ENCODE measurements at places on chromosomes 16 and 17. TPM values are rescaled to one million over a fixed set of nuclear protein-coding genes. Genes with fewer than 3 reads are reported as not detected.

- no peaks in the 10 kb centered on the region for H3K4me1 ChIP-seq
- DNase-seq, result no peak
- H3K27ac ChIP-seq, result no peak overlapping the region
These were observed 72.5 kb downstream of the RBFOX1 start for GRCh38 chr16:7405166-7405565.

DNA sequence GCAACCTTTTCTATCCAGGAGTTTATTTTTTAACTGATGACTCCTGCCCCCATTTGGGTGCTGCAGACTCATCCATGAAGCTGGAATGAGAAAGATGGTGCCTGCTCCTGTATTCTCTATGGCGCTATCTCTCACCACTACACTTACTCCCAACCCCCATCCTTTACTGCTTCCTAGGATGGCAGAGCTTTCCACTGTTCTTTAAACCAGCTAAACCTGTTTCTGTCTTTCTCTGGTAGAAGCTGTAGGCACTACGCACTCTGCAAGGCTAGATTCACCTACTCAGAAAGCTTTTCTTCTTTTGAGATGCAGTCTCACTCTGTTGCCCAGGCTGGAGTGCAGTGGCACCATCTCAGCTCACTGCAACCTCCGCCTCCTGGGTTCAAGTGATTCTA, 47.0 kb downstream of the ADAMTS18 start:
- no peak overlapping the region for H3K4me3 ChIP-seq
- H3K27me3 ChIP-seq, result peaks cover 1% of the 10 kb centered on the region
- H3K4me1 ChIP-seq, result no peaks in the 10 kb centered on the region

DNA sequence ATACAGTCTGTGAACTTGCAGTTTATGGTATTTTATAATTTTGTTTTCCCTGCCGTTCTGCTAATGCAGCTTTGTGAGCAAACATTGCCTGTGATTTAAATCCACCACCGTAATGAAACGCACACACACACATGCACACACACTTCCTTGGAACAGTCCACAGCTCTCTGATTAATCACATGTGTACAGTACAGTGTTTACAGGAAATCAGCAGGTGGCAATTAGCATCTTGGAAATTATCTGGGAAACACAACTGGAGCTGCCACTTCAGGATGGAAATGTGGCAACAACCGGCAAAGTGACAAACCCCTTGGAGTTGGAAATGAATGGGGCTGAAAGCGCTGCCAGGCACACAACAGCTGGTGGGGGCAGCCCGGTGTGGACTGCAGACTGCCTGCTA, 12.9 kb upstream of the ZKSCAN2 start:
- H3K36me3 ChIP-seq, result 0 out of 2 replicates have a peak, but pooled peaks cover 5% of the 10 kb centered on the region
- H3K4me3 ChIP-seq, result no peak overlapping the region
- H3K27me3 ChIP-seq, result no peaks in the 10 kb centered on the region
- H3K27ac ChIP-seq, result no peak overlapping the region
- no peaks in the 10 kb centered on the region for H3K4me1 ChIP-seq

VWA3A gene
- total RNA-seq, result not detected

C16orf96 gene
- 0.05 TPM for total RNA-seq

DNA sequence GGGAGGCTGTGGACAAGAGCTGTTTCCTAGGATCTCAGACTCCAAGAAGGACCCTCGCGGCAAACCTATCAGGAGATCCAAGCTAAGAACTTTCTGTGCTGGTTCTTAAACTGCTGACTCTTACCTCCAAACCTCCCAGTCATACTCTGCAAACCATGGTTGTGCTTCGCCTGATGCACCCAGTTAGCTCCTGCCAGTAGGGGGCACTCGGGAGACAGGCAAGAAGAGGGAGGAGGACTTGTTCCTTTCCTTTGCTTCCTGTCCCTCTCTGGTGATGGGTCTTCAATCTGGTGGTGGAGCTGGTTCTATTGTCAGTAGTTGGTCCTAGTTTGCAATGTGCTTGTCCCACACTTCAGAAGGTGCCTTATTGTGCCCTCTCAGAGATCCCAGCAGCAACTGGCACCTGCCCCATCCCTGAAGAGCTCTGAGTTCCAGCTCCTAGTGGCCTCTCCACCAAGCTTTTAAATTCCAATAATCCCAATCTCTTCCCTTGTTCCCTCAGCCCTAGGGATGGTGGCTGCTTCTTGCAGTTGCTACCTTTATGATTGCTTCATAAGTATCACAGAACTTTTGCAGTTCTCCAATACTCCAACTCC, 113.5 kb upstream of the RPL38 start:
- no peaks in the 10 kb centered on the region for H3K36me3 ChIP-seq
- no peaks in the 10 kb centered on the region for H3K27me3 ChIP-seq
- H3K27ac ChIP-seq, result no peak overlapping the region
- H3K4me3 ChIP-seq, result no peak overlapping the region

SEPTIN1 gene
- total RNA-seq, result 124 TPM

DNA sequence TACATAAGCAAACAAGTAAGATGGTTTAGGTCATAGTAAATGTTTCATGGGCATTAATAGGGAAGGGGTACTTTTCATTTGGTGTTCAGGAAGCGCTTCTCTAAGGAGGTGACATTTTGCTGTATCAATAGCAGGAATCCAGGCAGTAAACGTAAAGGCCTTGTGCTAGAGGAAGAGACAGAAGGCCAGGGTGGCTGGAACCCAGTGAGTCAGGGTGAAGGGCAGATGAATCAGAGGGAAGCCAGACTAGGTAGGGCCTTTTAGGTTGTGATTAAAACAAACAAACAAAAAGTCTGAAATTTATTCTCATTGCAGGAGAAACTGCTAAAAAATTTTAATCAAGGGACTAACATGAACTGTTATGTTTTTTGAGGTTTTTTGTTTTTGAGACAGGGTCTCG, 6.5 kb downstream of the BMERB1 start:
- H3K27ac ChIP-seq, result no peak overlapping the region
- no peak for DNase-seq
- H3K4me3 ChIP-seq, result no peak overlapping the region
- H3K36me3 ChIP-seq, result no peaks in the 10 kb centered on the region

ATP1B2 gene
- 0.32 TPM for total RNA-seq

DNA sequence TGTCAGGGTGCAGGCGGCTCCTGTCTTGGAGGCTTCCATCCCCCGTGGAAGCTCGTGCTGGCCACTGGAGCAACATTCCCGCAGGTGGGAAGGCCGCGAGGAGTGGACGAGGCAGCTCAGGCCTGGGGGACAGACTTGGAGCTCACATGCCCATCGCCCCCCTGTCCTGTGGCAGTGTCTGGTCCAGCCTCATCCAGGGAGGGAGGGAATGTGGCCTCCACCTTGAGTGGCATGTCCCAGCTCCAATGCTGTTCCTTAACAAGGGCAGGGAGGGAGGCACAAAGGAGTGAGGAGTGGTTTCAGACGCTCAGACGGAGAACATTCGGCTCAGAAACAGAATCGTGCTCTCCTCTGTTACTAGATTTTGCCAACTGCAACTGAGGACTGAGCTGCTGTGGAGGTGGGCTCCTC, 159.4 kb upstream of the CHMP6 start:
- no peaks in the 10 kb centered on the region for H3K27me3 ChIP-seq
- DNase-seq, result no peak
- H3K27ac ChIP-seq, result peak overlapping the region; percentile 95
- H3K4me3 ChIP-seq, result peak overlapping the region; percentile 65
- peaks cover 3% of the 10 kb centered on the region for H3K36me3 ChIP-seq

- no peaks in the 10 kb centered on the region for H3K4me1 ChIP-seq
- DNase-seq, result no peak
- no peak overlapping the region for H3K27ac ChIP-seq
- no peak overlapping the region for H3K4me3 ChIP-seq
These were observed 458.7 kb upstream of the ZFHX3 start for GRCh38 chr16:73506568-73507056.

DNA sequence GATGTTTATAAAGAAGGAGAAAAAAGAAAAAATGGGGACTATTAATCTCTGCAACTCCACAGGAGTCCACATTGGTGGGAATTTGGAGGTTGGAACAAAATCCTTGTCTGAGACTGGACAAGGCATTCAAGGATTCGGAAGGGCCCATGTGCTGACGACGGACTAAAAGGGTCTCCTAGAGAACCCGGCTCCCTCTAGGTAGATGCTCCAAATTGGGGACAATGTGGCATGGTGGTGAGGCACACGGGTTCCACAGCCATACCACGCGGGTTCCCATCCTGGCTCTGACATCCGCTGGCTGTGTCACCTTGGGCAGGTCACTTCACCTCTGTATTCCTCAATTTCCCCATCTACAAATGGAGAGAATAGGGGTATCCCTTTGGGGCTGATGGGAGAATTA, 227.4 kb downstream of the C16orf78 start:
- no peaks in the 10 kb centered on the region for H3K36me3 ChIP-seq
- H3K4me1 ChIP-seq, result peaks cover 38% of the 10 kb centered on the region
- H3K4me3 ChIP-seq, result no peak overlapping the region

- H3K4me3 ChIP-seq, result no peak overlapping the region
- H3K27me3 ChIP-seq, result no peaks in the 10 kb centered on the region
- no peaks in the 10 kb centered on the region for H3K36me3 ChIP-seq
- H3K27ac ChIP-seq, result no peak overlapping the region
These were observed 72.7 kb upstream of the GAS7 start for GRCh38 chr17:10271106-10271562.

C16orf74 gene
- total RNA-seq, result 12.8 TPM

CCDC154 gene
- total RNA-seq, result 0.26 TPM

- no peak overlapping the region for H3K27ac ChIP-seq
- no peak overlapping the region for H3K4me3 ChIP-seq
- no peak for DNase-seq
- no peaks in the 10 kb centered on the region for H3K36me3 ChIP-seq
- H3K27me3 ChIP-seq, result no peaks in the 10 kb centered on the region
These were observed 12.1 kb downstream of the METRNL start for GRCh38 chr17:83091257-83092141.

GRCh38 chr16:48864055-48864454, 254.1 kb upstream of the N4BP1 start:
- DNase-seq, result no peak
- H3K4me3 ChIP-seq, result no peak overlapping the region
- no peaks in the 10 kb centered on the region for H3K27me3 ChIP-seq
- no peaks in the 10 kb centered on the region for H3K36me3 ChIP-seq
- H3K27ac ChIP-seq, result no peak overlapping the region

- H3K27ac ChIP-seq, result no peak overlapping the region
- no peak overlapping the region for H3K4me3 ChIP-seq
- H3K27me3 ChIP-seq, result no peaks in the 10 kb centered on the region
- DNase-seq, result no peak
- no peaks in the 10 kb centered on the region for H3K36me3 ChIP-seq
- H3K4me1 ChIP-seq, result no peaks in the 10 kb centered on the region
These were observed 735.1 kb upstream of the GOT2 start for GRCh38 chr16:59469266-59469665.

NOD2 gene
- total RNA-seq, result 13.3 TPM

- H3K36me3 ChIP-seq, result no peaks in the 10 kb centered on the region
- no peaks in the 10 kb centered on the region for H3K27me3 ChIP-seq
- no peak overlapping the region for H3K27ac ChIP-seq
These were observed 31.7 kb upstream of the CDH8 start for GRCh38 chr16:62067981-62068380.

GRCh38 chr17:37123941-37124820, 175.4 kb downstream of the AATF start:
- H3K4me1 ChIP-seq, result no peaks in the 10 kb centered on the region
- no peak for DNase-seq
- H3K36me3 ChIP-seq, result no peaks in the 10 kb centered on the region
- no peak overlapping the region for H3K27ac ChIP-seq
- H3K4me3 ChIP-seq, result no peak overlapping the region

GRCh38 chr16:51152691-51153576, 1.9 kb upstream of the SALL1 start:
- H3K27me3 ChIP-seq, result peaks cover 14% of the 10 kb centered on the region
- H3K27ac ChIP-seq, result no peak overlapping the region
- H3K36me3 ChIP-seq, result no peaks in the 10 kb centered on the region
- no peak for DNase-seq

DNA sequence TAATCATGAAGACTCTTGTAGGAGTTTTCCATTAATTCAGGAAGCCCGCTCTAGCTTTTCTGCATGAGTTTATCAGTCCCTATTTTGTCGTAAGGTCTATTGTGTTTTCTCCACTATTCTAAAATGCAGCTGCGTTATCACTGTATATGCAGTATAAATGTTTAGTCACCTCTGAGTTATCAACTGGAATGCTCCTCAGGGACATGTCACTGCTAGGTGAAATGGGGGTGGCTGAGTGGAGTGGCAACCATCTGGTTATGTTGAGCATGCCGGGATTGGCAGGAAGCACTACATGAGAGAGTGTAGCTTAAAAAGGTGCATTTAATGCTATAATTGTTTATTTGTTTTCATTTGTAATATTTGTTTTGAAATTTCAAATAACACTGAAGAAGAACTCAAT, 285.2 kb upstream of the ELAC2 start:
- no peaks in the 10 kb centered on the region for H3K27me3 ChIP-seq
- H3K4me1 ChIP-seq, result no peaks in the 10 kb centered on the region
- no peak overlapping the region for H3K27ac ChIP-seq
- H3K4me3 ChIP-seq, result no peak overlapping the region

- peaks cover 12% of the 10 kb centered on the region for H3K4me1 ChIP-seq
- no peaks in the 10 kb centered on the region for H3K36me3 ChIP-seq
- H3K27ac ChIP-seq, result no peak overlapping the region
- H3K4me3 ChIP-seq, result no peak overlapping the region
- DNase-seq, result peak; percentile 20
These were observed 4.5 kb upstream of the MEIOB start for GRCh38 chr16:1876468-1876867.

ITGAD gene
- total RNA-seq, result 4.0 TPM

RUNDC3A gene
- not detected for total RNA-seq

GRCh38 chr16:17303101-17303500, 167.7 kb downstream of the XYLT1 start:
- no peak overlapping the region for H3K4me3 ChIP-seq
- no peaks in the 10 kb centered on the region for H3K27me3 ChIP-seq
- H3K27ac ChIP-seq, result no peak overlapping the region
- H3K36me3 ChIP-seq, result no peaks in the 10 kb centered on the region
- H3K4me1 ChIP-seq, result peaks cover 44% of the 10 kb centered on the region

NSRP1 gene
- total RNA-seq, result 20.3 TPM

SNX20 gene
- total RNA-seq, result 21.4 TPM

SPN gene
- 173 TPM for total RNA-seq

AATK gene
- total RNA-seq, result not detected

TSPOAP1 gene
- total RNA-seq, result 6.5 TPM

DNA sequence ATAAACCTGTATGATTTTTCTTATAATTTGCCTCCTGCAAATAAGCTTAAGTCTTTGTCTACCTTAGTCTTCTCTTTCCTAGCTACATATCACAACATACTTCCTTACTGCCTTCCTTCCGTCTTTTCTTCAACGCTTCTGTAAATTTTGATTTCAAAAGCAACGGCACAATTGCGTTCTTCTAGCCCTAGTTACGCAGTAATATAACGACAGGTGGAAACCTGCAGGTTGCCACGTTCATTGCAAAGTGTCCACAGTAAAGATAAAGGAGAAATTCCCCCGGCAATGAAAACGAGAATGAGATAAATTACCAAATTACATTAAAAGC, 546 bp upstream of the PSMD7 start:
- peaks cover 15% of the 10 kb centered on the region for H3K36me3 ChIP-seq
- H3K27ac ChIP-seq, result peak overlapping the region; percentile 88
- H3K4me1 ChIP-seq, result peaks cover 5% of the 10 kb centered on the region
- peak overlapping the region; percentile 72 for H3K4me3 ChIP-seq
- H3K27me3 ChIP-seq, result no peaks in the 10 kb centered on the region

GRAPL gene
- total RNA-seq, result 32.4 TPM

GRCh38 chr17:35804658-35805192, 4.6 kb upstream of the TAF15 start:
- H3K4me3 ChIP-seq, result no peak overlapping the region
- no peaks in the 10 kb centered on the region for H3K36me3 ChIP-seq
- H3K4me1 ChIP-seq, result peaks cover 4% of the 10 kb centered on the region
- peak; percentile 48 for DNase-seq
- no peaks in the 10 kb centered on the region for H3K27me3 ChIP-seq

CDYL2 gene
- 20.1 TPM for total RNA-seq

GRCh38 chr16:66265048-66265415, 101.5 kb upstream of the CDH5 start:
- no peak overlapping the region for H3K27ac ChIP-seq
- H3K36me3 ChIP-seq, result no peaks in the 10 kb centered on the region
- DNase-seq, result no peak
- H3K27me3 ChIP-seq, result no peaks in the 10 kb centered on the region
- no peaks in the 10 kb centered on the region for H3K4me1 ChIP-seq

All from GM12878 (cell line).